ENCODE measurements at places on chromosomes 5 and 9.

DNA sequence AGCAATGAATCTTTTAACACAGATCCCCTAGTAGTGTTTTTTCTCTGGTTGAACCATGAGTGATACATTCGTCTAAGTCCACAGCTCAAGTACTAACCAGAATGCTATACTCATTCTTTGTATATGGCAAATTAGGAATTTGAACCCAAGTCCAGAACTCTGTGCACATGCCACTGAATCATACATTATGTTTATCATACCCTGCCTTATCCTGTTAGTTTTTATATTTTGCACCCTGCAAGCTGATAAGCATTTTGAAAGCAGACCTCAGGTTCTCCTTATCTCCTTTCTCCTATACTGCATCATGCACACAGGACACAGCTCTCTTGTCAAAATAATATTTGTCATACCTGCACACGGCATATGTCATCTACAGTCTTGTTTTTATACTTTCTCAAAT is 54.6 kb upstream of the ELL2 start:
- H3K4me1 ChIP-seq, result peaks cover 19% of the 10 kb centered on the region
- H3K36me3 ChIP-seq, result peaks cover 3% of the 10 kb centered on the region
- DNase-seq, result no peak
- H3K27me3 ChIP-seq, result no peaks in the 10 kb centered on the region

DNA sequence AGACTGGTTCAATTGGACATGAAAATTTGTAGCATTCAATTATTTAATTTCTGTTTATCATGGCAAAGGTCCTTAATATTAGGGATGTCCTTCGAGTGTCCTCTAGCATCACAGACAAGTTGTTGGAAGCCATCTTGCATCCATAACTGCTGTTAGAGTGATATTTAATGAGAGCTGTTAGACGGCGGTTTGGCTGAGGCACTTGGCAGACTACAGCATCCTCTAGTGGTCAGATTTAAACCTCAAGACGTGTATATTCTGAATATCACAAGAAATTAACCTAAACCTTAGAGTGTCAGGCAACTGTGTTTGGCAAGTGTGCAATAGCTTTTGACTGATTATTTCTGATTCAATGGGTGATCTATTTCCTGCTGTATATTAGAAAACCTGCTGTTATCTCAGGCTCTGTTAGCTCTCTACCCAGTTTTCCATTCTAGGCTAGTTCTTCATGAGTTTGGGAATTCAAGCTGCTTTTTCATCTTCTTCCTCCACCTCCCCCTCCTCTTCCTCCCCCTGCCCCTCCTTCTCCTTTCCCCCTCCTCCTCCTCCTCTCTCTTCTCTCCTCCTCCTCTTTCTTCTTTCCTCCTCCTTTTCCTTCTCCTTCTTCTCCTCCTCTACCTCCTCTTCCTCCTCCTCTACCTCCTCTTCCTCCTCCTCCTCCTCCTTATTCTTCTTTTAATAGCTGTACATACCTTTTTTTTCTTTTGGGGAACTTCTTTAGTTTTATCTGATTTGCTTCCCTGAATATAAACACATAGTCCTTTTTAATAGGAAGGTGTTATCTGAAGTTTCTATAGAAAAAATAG is 8.6 kb downstream of the SPINK1 start:
- peaks cover 10% of the 10 kb centered on the region for H3K27me3 ChIP-seq
- H3K4me3 ChIP-seq, result no peak overlapping the region
- H3K36me3 ChIP-seq, result no peaks in the 10 kb centered on the region
- H3K27ac ChIP-seq, result no peak overlapping the region

- DNase-seq, result peak; percentile 89
- H3K36me3 ChIP-seq, result peaks cover 21% of the 10 kb centered on the region
- H3K4me3 ChIP-seq, result peak overlapping the region; percentile 89
These were observed 1.4 kb upstream of the CIZ1 start for GRCh38 chr9:128192601-128193371.

DNA sequence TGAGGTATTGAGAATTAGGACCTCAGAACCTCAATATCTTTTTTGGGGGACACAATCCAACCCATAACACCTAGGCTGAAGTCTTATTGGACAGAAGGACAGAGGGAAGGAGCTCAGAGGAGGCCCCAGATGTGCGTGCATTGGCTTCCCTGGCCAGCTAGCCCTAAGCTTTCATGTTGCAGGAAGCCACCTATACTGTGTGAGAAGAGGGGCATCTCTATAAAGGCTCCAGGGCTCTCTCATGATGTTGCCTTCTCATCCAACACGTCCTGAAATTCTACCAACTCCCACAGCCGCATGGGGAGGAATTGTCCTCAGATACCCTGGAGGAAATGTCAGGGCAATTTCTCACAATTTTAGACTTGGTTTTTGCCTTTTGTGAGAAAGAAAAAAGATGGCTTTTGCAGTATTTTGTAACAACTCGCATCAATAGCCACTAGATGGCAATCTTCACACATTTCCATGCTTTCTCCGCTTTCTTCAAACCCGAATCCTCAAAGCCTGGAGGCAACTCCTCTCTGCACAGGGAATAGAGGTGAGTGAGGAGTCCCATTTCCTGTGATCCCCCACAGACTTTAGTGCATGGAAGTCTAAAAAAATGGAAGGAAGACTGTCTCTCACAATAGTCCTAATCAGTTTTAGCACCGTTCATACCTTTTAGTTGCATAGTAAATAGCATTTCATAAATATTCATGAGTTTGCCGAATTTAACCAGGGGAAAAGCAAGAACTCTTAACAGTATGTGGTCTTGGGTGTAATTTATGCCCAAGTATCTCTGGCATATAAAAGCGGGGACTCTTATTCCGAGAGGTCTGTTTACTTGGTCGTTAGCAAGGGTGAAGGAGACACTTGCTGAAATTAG is 7.4 kb upstream of the PPP3R2 start:
- no peak for DNase-seq
- peaks cover 6% of the 10 kb centered on the region for H3K27me3 ChIP-seq
- no peak overlapping the region for H3K4me3 ChIP-seq
- no peaks in the 10 kb centered on the region for H3K4me1 ChIP-seq
- H3K27ac ChIP-seq, result no peak overlapping the region

DNA sequence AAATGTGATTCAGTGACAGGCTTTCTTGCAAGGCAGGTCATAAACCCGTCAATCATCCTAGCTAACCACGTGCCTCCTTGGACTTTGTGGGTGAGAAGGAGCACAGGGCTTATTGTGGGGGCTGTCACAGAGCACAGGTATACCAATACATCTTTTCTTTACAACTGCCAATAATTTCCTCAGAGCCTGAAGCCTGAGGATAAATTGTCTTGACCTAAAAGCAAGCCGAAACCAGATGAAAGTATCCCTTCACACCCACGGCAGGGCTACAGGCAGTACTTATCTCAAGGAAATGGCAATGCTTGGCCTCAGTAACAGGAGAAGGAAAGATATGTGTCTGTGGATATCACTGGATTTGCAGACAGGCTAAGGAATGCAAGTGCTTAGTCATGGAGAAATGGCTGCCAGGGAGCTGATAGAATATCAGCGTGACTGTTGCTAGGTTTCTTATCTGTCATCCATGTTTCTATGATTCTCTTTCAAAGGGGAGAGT is 90.3 kb upstream of the ZNF366 start:
- peak overlapping the region; percentile 98 for H3K27ac ChIP-seq
- DNase-seq, result no peak
- no peaks in the 10 kb centered on the region for H3K36me3 ChIP-seq

- peak within 1 kb of the TSS; percentile 92 for H3K27ac ChIP-seq
- H3K4me3 ChIP-seq, result peak within 1 kb of the TSS; percentile 59
- peaks cover 20% of the 10 kb centered on the region for H3K36me3 ChIP-seq
- no peak for DNase-seq
These were observed at the start of gene TENT4A for GRCh38 chr5:6713274-6714225. TENT4A (plus strand) TSS chr5:6713432; CDS start chr5:6713984, 552 bp downstream.

- DNase-seq, result no peak
- H3K36me3 ChIP-seq, result no peaks in the 10 kb centered on the region
- no peaks in the 10 kb centered on the region for H3K27me3 ChIP-seq
- H3K4me3 ChIP-seq, result no peak overlapping the region
- H3K27ac ChIP-seq, result no peak overlapping the region
These were observed 129.8 kb downstream of the GNAQ start for GRCh38 chr9:77901771-77902170.

DNA sequence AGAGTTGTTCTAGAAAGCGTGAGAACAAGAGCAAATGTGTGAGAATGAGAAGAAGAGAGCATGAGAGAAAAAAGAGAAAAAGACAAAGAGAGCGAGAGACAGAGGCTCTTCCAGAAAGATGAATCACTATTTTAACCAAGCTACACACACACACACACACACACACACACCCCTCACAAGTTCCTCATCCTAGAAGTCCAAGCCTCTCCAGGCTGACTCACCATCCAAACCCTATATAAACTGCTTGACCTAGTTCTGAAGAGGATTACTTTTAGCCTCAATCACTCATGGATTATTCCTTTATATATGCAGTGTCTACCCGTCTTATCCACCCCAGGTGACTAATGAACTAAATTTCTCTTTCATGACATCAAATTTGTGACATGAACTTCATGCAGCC is 37.6 kb downstream of the C9orf57 start:
- H3K36me3 ChIP-seq, result no peaks in the 10 kb centered on the region
- no peaks in the 10 kb centered on the region for H3K27me3 ChIP-seq
- no peak overlapping the region for H3K4me3 ChIP-seq
- H3K4me1 ChIP-seq, result peaks cover 16% of the 10 kb centered on the region

DNA sequence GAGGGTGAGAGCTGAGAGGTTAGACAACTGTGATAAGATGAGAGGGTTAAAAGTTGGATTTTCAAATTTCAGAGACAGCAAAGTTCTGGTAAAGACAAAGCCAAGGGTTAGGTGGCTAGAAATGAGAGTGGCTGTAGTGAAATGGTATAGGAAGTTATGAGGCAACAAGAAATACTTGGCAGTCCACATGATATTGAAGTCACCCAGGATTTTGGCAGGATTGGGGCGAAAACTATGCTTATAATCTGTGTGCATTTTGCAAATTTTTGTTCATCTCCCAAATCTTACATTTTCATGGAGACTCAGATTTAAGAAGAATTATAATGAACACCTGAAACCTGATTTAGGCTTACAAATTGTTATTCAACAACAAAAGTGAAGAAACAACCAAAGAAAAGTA is 35.6 kb downstream of the C9 start:
- no peak overlapping the region for H3K27ac ChIP-seq
- no peaks in the 10 kb centered on the region for H3K4me1 ChIP-seq
- no peak overlapping the region for H3K4me3 ChIP-seq
- no peaks in the 10 kb centered on the region for H3K36me3 ChIP-seq

DNA sequence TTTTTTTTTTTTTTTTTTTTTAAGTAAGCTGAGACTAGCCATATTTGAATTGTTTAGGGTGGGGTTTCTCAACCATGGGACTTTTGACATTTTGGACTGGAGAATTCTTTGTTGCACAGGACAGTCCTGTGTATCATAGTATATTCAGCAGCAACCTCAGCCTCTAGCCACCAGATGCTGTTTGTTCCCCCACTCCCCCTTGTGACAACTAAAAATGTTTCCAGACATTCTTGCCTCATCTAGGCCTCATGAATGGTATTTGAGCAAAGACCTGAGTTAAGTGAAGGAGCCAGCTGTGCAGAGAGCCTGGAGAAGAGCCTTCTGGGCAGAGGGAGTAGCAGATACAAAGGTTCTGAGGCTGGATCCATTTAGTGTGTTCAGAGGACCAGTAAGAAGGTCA is 155.9 kb downstream of the SGCD start:
- H3K4me3 ChIP-seq, result no peak overlapping the region
- no peak for DNase-seq
- no peaks in the 10 kb centered on the region for H3K4me1 ChIP-seq
- H3K27ac ChIP-seq, result no peak overlapping the region
- no peaks in the 10 kb centered on the region for H3K27me3 ChIP-seq

DNA sequence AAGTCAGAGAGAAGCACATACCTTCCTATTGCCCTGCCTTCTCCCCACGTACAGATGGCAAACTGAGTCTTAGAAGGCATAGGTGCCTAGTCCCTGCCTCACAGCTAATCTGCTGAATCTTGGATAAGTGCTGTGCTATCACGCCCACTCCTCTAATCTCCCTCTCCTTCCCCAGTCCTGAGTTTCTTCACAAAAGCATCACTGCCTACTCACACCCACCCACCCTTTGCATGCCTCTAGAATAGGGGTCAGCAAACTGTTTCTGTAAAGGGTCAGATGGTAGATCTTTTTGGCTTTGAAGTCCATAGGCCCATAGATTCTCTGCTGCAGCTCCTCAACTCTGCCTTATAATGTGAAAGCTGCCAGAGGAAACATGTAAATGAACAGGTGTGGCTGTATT is 23.2 kb upstream of the JADE2 start:
- no peaks in the 10 kb centered on the region for H3K36me3 ChIP-seq
- peak overlapping the region; percentile 98 for H3K27ac ChIP-seq
- peak; percentile 8 for DNase-seq
- H3K27me3 ChIP-seq, result no peaks in the 10 kb centered on the region

- H3K36me3 ChIP-seq, result no peaks in the 10 kb centered on the region
- DNase-seq, result no peak
- no peak overlapping the region for H3K4me3 ChIP-seq
- H3K4me1 ChIP-seq, result no peaks in the 10 kb centered on the region
- no peaks in the 10 kb centered on the region for H3K27me3 ChIP-seq
These were observed 28.7 kb downstream of the GALNT12 start for GRCh38 chr9:98836206-98836605.

- DNase-seq, result peak; percentile 77
- H3K27me3 ChIP-seq, result no peaks in the 10 kb centered on the region
- no peaks in the 10 kb centered on the region for H3K36me3 ChIP-seq
- H3K27ac ChIP-seq, result peak overlapping the region; percentile 68
- H3K4me3 ChIP-seq, result peak overlapping the region; percentile 35
These were observed 45.4 kb downstream of the ANXA2R start for GRCh38 chr5:42994555-42995359.

- H3K4me3 ChIP-seq, result no peak overlapping the region
- H3K27ac ChIP-seq, result peak overlapping the region; percentile 18
- no peaks in the 10 kb centered on the region for H3K36me3 ChIP-seq
- H3K4me1 ChIP-seq, result peaks cover 30% of the 10 kb centered on the region
- DNase-seq, result no peak
These were observed 376.3 kb downstream of the SEMA5A start for GRCh38 chr5:9169557-9169902.

GRCh38 chr5:99187611-99188010 is 258.8 kb upstream of the CHD1 start:
- no peaks in the 10 kb centered on the region for H3K27me3 ChIP-seq
- H3K4me1 ChIP-seq, result no peaks in the 10 kb centered on the region
- no peaks in the 10 kb centered on the region for H3K36me3 ChIP-seq

DNA sequence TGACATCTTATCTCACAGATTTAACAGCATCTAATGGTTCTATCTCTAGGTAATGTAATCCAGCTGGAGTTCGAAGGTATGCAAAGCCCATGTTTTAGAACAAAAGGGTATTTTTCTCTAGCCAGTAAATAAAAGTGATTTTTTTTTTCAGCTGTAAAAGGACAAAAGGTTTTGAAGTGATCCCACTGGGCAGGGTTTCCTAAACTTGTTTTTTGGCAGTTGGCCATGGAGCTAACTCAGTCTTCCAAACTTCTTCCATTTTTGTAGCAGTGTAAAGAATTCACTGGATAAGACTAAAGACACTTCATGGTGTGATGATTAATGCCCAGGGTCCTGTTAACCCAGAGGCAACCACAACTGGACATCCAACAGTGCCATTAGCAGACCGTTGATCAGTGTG is 63.8 kb downstream of the TMEM252 start:
- H3K4me3 ChIP-seq, result no peak overlapping the region
- no peaks in the 10 kb centered on the region for H3K27me3 ChIP-seq
- no peak for DNase-seq
- H3K27ac ChIP-seq, result no peak overlapping the region

GRCh38 chr9:7368410-7369292 is 430.9 kb downstream of the DMAC1 start:
- H3K27ac ChIP-seq, result no peak overlapping the region
- no peak overlapping the region for H3K4me3 ChIP-seq
- no peaks in the 10 kb centered on the region for H3K4me1 ChIP-seq
- H3K36me3 ChIP-seq, result no peaks in the 10 kb centered on the region
- no peak for DNase-seq
- H3K27me3 ChIP-seq, result no peaks in the 10 kb centered on the region

All from RWPE2 (cell line).